Activated CD4-positive, alpha-beta T cell treated with anti-CD3 and anti-CD28 coated beads for 1 hour (primary cell): ENCODE measurements at places on chromosomes 16 and 17.

GRCh38 chr17:63440127-63440769, 5.9 kb downstream of the CYB561 start:
- no peak for DNase-seq

- no peak for DNase-seq
These were observed 170.5 kb upstream of the CACNG3 start for GRCh38 chr16:24085666-24086065.

- DNase-seq, result no peak
These were observed 7.0 kb upstream of the MAF start for GRCh38 chr16:79607587-79607986.

DNA sequence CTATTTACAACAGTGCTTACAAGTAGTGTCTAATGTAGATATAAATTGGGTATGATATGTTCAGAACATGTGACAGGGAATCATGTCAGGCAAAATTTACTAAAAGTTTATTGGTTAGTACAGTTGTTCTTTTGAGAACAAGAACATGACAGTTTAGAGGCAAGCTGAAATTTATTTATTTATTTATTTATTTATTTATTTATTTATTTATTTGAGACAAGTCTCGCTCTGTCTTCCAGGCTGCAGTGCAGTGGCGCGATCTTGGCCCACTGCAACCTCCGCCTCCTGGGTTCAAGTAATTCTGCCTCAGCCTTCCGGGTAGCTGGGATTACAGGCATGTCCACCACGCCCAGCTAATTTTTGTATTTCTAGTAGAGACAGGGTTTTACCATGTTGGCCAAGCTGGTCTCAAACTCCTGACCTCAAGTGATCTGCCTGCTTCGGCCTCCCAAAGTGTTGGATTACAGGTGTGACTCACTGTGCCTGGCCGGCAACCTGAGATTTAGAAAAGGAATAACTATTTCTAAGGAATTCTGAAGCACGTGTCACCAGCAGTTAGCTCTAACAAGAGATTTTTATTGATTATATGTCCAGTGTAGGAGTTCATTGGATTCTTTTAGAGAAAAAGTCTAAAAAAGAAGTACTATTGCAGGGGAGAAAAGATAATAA, 24.9 kb downstream of the MRTFB start:
- DNase-seq, result no peak

- no peak for DNase-seq
These were observed 14.6 kb downstream of the ENDOV start for GRCh38 chr17:80429356-80430275.
